ENCODE measurements at places on chromosomes 7 and 10. TPM values are rescaled to one million over a fixed set of nuclear protein-coding genes. Genes with fewer than 3 reads are reported as not detected.

GPR37 gene
- not detected for total RNA-seq

PODXL gene
- total RNA-seq = 0.27 TPM

- no peak overlapping the region for H3K27ac ChIP-seq
- H3K4me1 ChIP-seq = peaks cover 19% of the 10 kb centered on the region
- DNase-seq = no peak
- no peaks in the 10 kb centered on the region for H3K27me3 ChIP-seq
- H3K36me3 ChIP-seq = no peaks in the 10 kb centered on the region
These were observed 63.6 kb upstream of the IFRD1 start for GRCh38 chr7:112386619-112387018.

- no peak for DNase-seq
- peaks cover 4% of the 10 kb centered on the region for H3K27me3 ChIP-seq
- H3K4me3 ChIP-seq = no peak overlapping the region
- no peaks in the 10 kb centered on the region for H3K36me3 ChIP-seq
- H3K4me1 ChIP-seq = peaks cover 11% of the 10 kb centered on the region
These were observed 55.6 kb downstream of the SLC16A9 start for GRCh38 chr10:59654007-59654406.

- DNase-seq = no peak
- H3K36me3 ChIP-seq = peaks cover 6% of the 10 kb centered on the region
- H3K27me3 ChIP-seq = peaks cover 2% of the 10 kb centered on the region
- H3K27ac ChIP-seq = no peak overlapping the region
These were observed 16.6 kb upstream of the ITIH2 start for GRCh38 chr10:7686351-7687171.

- no peaks in the 10 kb centered on the region for H3K27me3 ChIP-seq
- H3K36me3 ChIP-seq = peaks cover 50% of the 10 kb centered on the region
- no peak overlapping the region for H3K4me3 ChIP-seq
- H3K4me1 ChIP-seq = peaks cover 78% of the 10 kb centered on the region
- no peak for DNase-seq
- H3K27ac ChIP-seq = no peak overlapping the region
These were observed 25.4 kb downstream of the LCOR start for GRCh38 chr10:96857301-96858012.

All from naive thymus-derived CD8-positive, alpha-beta T cell (primary cell).